ENCODE measurements at places on chromosomes 7 and 10. TPM values are rescaled to one million over a fixed set of nuclear protein-coding genes. Genes with fewer than 3 reads are reported as not detected.

GRCh38 chr7:16558761-16559302 is 32.2 kb downstream of the LRRC72 start:
- no peaks in the 10 kb centered on the region for H3K4me1 ChIP-seq
- no peak for DNase-seq
- no peak overlapping the region for H3K4me3 ChIP-seq
- no peak overlapping the region for H3K27ac ChIP-seq

GRCh38 chr10:12782537-12782936 is 219.0 kb downstream of the CCDC3 start:
- peak; percentile 53 for DNase-seq
- no peaks in the 10 kb centered on the region for H3K27me3 ChIP-seq
- H3K4me1 ChIP-seq: no peaks in the 10 kb centered on the region
- H3K36me3 ChIP-seq: no peaks in the 10 kb centered on the region
- H3K27ac ChIP-seq: no peak overlapping the region

- H3K4me3 ChIP-seq: no peak overlapping the region
- no peak overlapping the region for H3K27ac ChIP-seq
- H3K4me1 ChIP-seq: no peaks in the 10 kb centered on the region
- no peaks in the 10 kb centered on the region for H3K36me3 ChIP-seq
These were observed 127.7 kb upstream of the NOBOX start for GRCh38 chr7:144531181-144531580.

DNA sequence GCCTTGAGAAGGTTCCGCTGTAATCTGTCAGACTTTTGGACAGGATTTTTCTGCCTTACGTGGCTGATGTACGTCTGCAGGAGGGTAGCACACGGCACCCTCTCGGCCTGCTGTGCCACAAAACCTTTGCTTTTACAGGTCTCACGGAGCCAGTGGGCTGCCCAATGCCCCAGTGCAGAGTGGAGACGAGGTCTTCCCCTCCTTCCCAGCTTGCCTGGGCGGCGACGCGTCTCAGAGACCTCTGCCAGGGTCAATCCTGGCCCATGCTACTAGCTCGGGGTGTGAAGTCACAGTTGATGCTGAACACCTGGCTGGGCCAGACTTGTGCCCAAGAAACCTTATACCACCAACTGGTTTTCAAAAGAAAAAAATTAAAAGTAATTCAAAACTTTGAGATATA is 526.4 kb downstream of the DNAJB6 start:
- no peak for DNase-seq
- H3K27ac ChIP-seq: no peak overlapping the region
- no peaks in the 10 kb centered on the region for H3K36me3 ChIP-seq
- H3K4me3 ChIP-seq: no peak overlapping the region
- H3K4me1 ChIP-seq: no peaks in the 10 kb centered on the region

DNA sequence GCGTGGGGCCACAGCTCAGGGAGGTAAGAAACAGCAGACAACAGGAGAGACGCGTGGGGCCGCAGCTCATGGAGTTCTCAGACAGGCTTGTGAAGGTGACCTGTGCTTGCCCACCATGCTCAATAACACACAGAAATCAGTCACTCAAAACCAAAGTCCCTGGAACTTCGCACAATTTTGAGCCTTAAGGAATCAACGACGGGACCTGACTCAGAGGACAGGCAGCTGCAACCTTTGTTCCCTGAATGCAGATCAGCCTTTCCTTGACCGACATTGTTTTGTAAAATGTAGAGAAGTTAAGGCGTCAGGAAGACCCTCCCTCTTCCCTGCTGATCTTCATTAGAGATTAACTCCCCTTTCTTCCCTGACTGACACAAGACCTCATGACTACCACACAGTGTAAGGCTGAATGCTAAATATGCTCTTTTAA is 8.5 kb upstream of the KNDC1 start:
- no peak for DNase-seq
- no peak overlapping the region for H3K4me3 ChIP-seq
- H3K27me3 ChIP-seq: no peaks in the 10 kb centered on the region
- no peaks in the 10 kb centered on the region for H3K4me1 ChIP-seq
- no peak overlapping the region for H3K27ac ChIP-seq
- no peaks in the 10 kb centered on the region for H3K36me3 ChIP-seq

DNA sequence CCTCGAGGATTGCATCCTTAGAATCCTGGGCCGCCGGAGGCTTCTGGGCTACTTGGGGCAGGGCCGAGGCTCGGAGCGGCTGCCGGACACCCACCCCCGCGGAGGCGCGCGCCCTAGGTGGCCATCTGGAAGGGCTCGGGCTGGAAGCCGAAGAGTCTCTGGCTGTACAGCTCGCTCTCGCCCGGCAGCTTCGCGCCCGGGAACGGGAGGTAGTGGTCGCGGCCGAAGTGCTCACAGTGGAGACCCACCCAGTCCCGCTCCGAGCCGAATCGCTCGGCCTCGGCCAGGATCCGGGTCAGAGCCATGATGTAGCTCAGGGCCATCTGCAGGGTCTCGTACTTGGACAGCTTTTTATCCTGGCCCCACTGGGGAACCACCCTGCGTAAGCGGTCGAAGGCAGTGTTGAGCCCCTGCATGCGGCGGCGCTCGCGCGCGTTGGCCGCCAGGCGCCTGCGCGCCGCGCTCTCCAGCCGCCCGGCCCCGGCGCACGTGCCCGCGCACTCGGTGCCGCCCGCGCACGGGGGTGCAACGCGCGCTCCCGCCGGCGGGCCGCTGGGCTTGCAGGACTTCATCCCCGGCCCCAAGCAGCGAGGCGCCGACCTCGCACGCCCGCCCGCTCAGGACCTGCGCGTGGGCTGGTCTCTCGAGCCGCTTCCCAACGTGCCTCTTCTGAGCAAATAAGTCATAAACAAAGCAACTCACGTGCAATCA is 652 bp downstream of the ATOH7 start:
- no peaks in the 10 kb centered on the region for H3K36me3 ChIP-seq
- peaks cover 6% of the 10 kb centered on the region for H3K4me1 ChIP-seq
- H3K27ac ChIP-seq: peak overlapping the region; percentile 67
- H3K27me3 ChIP-seq: no peaks in the 10 kb centered on the region
- H3K4me3 ChIP-seq: peak overlapping the region; percentile 17

GRCh38 chr10:104308439-104308903 is 29.8 kb downstream of the ITPRIP start:
- no peak overlapping the region for H3K4me3 ChIP-seq
- H3K27me3 ChIP-seq: no peaks in the 10 kb centered on the region
- H3K4me1 ChIP-seq: peaks cover 16% of the 10 kb centered on the region
- no peaks in the 10 kb centered on the region for H3K36me3 ChIP-seq
- no peak overlapping the region for H3K27ac ChIP-seq
- no peak for DNase-seq

Gene SPDYE6
- total RNA-seq: not detected

Gene GPR15LG
- total RNA-seq: not detected

Gene FGL2
- total RNA-seq: 4.3 TPM

Gene GCK
- 1.3 TPM for total RNA-seq

Gene SVIL
- total RNA-seq: 25.4 TPM
